ENCODE measurements at places on chromosomes 1 and 21. TPM values are rescaled to one million over a fixed set of nuclear protein-coding genes. Genes with fewer than 3 reads are reported as not detected.

GRCh38 chr1:9653491-9654050 lies 2.0 kb downstream of the PIK3CD start:
- no peak overlapping the region for H3K27ac ChIP-seq
- H3K36me3 ChIP-seq: no peaks in the 10 kb centered on the region
- H3K27me3 ChIP-seq: peaks cover 63% of the 10 kb centered on the region
- H3K4me1 ChIP-seq: peaks cover 19% of the 10 kb centered on the region

GRCh38 chr1:236075848-236076247 lies 11.0 kb upstream of the NID1 start:
- H3K4me1 ChIP-seq: no peaks in the 10 kb centered on the region
- H3K27ac ChIP-seq: no peak overlapping the region
- DNase-seq: no peak
- no peaks in the 10 kb centered on the region for H3K36me3 ChIP-seq
- no peak overlapping the region for H3K4me3 ChIP-seq

GRCh38 chr1:37692834-37693175 lies 489 bp downstream of the CDCA8 start:
- peaks cover 47% of the 10 kb centered on the region for H3K4me1 ChIP-seq
- H3K4me3 ChIP-seq: peak overlapping the region; percentile 81
- H3K36me3 ChIP-seq: peaks cover 5% of the 10 kb centered on the region
- DNase-seq: no peak

- H3K27me3 ChIP-seq: peaks cover 19% of the 10 kb centered on the region
- H3K36me3 ChIP-seq: no peaks in the 10 kb centered on the region
- H3K4me1 ChIP-seq: peaks cover 12% of the 10 kb centered on the region
- no peak overlapping the region for H3K27ac ChIP-seq
Observed at GRCh38 chr21:34996304-34997101, 52.6 kb downstream of the RUNX1 start.

GRCh38 chr1:162538815-162539431 lies 22.6 kb upstream of the UAP1 start:
- no peak overlapping the region for H3K4me3 ChIP-seq
- H3K27ac ChIP-seq: no peak overlapping the region
- no peak for DNase-seq
- H3K27me3 ChIP-seq: no peaks in the 10 kb centered on the region

DNA sequence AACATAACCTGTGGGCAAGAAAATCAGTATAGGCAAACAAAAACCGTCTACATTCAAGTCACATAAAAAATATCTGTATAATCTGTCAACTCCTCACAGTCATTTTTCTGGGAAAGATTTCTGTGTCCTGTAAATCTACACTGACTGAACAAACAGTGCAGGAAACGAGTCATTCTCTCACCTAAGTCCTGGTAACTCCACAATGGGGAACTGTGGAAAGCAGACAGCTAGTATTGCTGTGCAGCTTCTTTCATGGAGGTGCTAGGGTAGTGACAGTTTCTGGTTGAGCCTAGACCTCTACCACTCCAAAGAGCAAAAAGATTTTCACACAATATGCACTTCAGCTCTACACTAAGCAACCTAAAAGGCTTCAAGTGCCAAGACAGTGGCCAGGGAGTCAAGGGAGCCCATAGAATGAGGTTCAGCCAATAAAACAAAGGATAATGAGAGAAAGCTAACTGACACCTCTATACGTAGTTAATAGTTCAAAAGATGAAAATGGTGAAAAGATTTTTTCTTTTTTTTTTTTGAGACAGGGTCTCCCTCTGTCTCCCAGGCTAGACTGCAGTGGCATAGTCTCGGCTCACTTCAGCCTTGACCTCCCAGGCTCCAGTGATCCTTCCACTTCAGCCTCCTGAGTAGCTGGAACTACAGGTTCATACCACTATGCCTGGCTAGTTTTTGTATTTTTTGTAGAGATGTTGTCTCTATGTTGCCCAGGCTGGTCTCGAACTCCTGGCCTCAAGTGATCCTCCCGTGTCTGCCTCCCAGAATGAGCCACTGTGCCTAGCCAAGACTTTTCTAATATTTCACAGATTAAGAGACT lies 5.5 kb downstream of the PTP4A2 start:
- H3K27ac ChIP-seq: peak overlapping the region; percentile 61
- no peaks in the 10 kb centered on the region for H3K36me3 ChIP-seq
- no peaks in the 10 kb centered on the region for H3K27me3 ChIP-seq

DNA sequence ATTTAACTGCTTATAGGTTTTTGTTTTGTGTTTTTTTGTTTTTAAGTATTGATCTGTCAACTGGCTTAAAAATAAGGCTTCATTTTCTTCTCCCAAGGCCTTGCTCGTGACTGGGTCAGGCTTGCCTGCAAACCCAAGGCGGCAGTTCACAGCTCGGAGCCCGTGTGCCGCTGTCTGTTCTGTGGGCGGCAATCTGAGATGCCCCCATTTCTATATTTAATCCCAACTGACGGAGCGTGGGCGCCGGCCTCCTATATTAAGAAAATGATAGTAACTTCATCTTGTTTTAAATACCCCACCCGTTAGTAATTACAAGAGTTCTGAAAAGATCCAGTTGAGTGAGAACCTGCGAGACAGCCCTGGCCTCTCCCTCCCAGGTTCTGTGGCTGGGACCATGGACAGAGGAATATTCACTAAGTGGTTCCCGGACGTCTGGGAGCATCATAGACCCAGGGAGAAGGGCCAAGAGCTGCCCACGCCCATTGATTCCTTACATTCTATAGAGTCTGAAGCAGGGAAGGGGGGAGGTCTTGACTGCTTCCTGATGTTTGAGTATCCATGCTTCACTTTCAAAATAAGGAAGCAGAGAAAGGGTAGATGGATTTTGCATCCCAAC lies 42.6 kb upstream of the GPR153 start:
- no peaks in the 10 kb centered on the region for H3K4me1 ChIP-seq
- no peaks in the 10 kb centered on the region for H3K36me3 ChIP-seq
- H3K4me3 ChIP-seq: no peak overlapping the region
- no peak overlapping the region for H3K27ac ChIP-seq
- H3K27me3 ChIP-seq: no peaks in the 10 kb centered on the region

- H3K27ac ChIP-seq: no peak overlapping the region
- H3K4me1 ChIP-seq: no peaks in the 10 kb centered on the region
- no peaks in the 10 kb centered on the region for H3K36me3 ChIP-seq
- no peak for DNase-seq
Observed at GRCh38 chr1:63126104-63126503, 196.3 kb upstream of the FOXD3 start.

Gene SAMD11
- 2.4 TPM for total RNA-seq

Gene GJB4
- not detected for total RNA-seq

Gene NTRK1
- 1.0 TPM for total RNA-seq

Gene ABCA4
- total RNA-seq: 0.11 TPM
